Stimulated activated CD4-positive, alpha-beta T cell treated with anti-CD3 and anti-CD28 coated beads, TNF-alpha, amount 100 ng/mL, for 24 hours (primary cell): ENCODE measurements at places on chromosomes 16 and 17.

DNA sequence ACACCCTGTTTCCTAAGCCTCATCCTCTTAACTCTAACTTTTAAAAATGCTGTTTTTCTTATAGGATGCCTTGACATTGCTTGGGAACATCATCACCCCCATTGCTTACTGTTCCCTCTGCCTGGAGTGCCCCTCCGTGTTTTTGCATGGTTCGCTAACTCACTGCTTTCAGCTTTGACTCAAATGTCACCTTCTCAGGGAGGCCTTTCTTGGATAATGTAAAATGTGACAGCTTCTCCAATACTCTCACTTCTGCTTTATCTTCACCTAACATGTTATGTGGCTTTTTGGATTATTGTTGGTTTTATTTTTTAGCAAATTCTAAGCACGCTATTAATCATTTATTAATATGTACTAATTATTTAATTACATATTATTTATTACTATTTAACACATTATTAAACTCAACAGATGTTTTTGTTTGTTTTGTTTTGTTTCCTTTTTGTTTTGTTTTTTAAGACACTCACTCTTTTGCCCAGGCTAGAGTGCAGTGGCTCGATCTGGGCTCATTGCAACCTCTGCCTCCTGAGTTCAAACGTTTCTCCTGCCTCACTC lies 3.8 kb downstream of the CRYM start:
- no peak for DNase-seq

GRCh38 chr17:74782571-74782970 lies 6.4 kb upstream of the NAT9 start:
- DNase-seq, result no peak

DNA sequence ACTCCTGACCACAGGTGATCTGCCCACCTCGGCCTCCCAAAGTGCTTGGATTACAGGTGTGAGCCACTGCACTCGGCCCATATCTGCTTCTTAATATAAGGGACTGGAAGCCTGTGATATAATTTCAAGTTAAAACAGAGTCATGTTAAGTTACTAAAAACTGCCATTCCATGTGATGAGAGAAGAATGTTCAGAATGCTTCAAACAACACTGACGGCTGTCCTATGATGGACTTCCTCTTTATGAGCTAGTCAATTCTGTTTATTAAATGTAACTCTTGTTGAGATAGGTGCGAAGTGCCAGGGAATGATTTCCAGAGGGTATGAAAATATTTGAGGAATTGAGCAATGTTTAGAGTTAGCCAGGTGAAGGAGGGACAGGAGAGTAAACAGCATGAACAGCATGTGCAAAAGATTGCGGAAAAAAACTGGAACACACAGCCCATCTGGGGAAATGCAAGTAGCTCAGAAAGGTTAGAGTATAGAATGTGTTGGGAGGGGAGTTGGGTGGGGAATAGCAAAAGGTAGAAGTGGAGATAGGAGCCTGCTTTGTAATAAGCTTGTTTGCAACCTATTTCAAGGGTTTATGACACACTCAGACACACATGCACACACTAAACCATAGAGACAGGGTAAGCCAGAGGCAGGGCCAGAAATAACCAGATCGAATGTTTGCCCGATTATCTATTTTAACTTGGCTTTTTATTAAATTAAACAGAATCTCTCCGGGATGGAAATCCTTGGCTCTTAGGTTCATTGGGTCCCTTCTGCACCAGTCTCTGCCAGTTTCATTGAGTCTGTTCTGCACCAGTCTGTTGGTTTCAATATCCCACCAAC lies 135.6 kb upstream of the COX10 start:
- no peak for DNase-seq

- DNase-seq, result no peak
Observed at GRCh38 chr17:81551458-81552243, 502 bp downstream of the FAAP100 start.

DNA sequence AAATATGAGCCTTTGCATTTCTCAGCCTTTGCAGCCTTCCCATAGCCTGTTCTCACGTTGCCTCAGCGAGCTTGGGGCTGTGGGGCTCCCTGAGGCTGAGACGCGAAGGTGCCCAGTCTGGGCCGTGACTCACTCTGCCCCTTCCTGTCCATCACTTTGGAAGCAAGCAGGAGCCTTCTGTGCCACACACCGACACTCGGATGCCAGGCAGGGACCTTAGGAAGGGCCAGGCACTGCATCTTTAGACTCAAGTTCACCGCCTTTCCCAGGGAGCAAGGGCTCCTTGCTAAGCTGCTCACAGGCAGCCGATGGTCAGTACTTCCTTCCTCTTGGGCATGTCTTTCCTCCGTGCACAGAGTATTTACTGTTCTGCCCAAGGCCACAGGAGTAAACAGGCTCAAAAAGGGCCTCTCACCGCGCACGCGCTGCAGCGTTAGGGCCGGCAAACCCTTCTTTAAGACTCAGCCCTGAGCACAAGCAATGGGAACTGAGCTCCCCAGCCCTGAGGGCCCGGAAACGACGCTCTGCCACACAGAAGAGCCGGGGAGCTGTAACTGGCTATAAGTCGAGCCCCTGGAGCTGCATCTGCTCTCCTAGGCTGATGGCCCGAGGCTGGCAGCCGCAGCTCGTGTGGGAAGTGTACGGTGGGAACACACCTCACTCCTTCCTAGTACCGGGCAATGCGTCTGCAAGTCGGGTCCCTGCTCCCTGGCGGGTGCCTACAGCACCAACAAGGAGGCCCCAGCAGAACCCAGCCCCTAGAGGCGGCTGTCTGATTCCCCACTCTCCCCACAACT lies 7.2 kb downstream of the TIMM22 start:
- DNase-seq, result no peak

DNA sequence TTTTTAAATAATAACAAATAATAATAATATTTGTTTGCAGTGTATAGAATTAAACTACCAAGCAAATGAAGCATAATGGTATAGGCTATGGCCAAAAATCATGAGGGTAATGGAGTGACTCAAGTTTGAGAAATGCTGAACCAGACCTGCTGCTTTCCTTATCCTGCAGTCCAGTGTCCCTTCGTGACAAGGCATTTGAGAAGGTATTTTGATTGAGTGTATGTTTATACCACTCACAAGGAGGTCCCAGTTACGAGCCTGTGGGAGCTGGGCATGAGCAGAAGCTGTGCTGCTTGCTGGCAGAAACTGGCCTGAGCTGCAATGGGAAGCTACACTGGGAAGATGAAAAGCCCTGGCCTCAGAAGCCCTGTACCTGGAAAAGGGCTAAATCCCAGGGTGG lies 50.3 kb downstream of the GNAO1 start:
- DNase-seq, result no peak

- DNase-seq, result no peak
Observed at GRCh38 chr16:63530208-63530607, 1494.0 kb upstream of the CDH8 start.

GRCh38 chr17:62700964-62701705 lies 73.7 kb downstream of the MRC2 start:
- DNase-seq, result no peak

- DNase-seq, result no peak
Observed at GRCh38 chr16:54937671-54938211, 7.1 kb downstream of the IRX5 start.
